GM23248 (cell line): ENCODE measurements at places on chromosomes 5 and 9.

DNA sequence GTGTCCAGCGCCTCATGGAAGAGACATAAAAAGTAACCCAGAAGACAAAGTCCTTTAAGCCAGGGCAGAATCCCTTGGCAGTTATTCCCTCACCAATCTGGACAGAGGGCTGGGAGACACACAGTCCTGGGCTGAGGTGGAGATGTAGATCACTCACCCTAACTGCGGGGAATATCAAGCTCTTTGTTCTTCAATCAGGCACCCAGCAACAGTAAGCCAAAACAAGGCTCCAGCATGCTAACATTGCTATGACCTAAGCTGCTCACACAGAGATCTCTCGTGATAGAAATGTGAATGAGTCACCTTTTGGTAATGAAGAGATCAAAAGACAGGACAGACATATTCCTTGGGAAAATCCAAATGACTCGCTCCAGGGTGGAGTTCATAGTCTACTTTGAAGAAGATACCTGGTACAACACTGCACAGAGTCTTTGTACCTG lies 101.3 kb downstream of the FBN2 start:
- DNase-seq, result peak; percentile 65

- DNase-seq, result peak; percentile 95
Measured at GRCh38 chr5:134552301-134552700, 26.8 kb downstream of the JADE2 start.

DNA sequence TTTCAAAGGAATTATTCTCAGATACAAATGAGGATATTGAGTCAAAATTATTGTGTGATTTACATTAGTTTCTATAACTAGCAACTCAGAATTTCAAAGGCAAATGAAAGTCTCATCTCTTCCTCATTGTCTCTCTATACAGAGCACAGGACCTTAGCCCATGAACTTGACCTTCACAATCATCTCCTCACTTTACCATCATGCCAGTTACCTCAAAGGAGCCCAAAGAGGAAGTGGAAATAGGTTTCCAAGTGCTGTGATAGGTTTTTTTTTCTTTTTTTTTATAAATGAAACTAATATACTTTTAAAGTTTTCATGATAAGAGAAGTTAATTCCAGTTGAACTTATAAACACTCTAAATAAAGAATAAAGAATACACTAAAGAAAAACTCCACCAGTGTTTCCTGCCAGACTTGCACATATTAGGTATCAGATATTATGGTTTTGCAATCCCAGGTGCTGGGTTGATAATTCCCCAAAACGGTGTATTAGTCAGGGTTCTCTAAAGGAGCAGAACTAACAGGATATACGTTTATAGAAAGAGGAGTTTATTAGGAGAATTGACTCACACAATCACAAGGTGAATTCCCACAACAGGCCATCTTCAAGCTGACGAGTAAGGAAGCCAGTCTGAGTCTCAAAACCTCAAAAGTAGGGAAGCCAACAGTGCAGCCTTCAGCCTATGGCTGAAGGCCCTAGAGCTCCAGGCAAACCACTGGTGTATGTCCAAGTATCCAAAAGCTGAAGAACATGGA lies 50.1 kb upstream of the ADAMTS16 start:
- DNase-seq, result no peak

GRCh38 chr5:28822071-28822470 lies 1783.7 kb upstream of the CDH9 start:
- DNase-seq, result no peak

- DNase-seq, result peak; percentile 64
Measured at GRCh38 chr5:115246361-115246991, 16.2 kb downstream of the PGGT1B start.

DNA sequence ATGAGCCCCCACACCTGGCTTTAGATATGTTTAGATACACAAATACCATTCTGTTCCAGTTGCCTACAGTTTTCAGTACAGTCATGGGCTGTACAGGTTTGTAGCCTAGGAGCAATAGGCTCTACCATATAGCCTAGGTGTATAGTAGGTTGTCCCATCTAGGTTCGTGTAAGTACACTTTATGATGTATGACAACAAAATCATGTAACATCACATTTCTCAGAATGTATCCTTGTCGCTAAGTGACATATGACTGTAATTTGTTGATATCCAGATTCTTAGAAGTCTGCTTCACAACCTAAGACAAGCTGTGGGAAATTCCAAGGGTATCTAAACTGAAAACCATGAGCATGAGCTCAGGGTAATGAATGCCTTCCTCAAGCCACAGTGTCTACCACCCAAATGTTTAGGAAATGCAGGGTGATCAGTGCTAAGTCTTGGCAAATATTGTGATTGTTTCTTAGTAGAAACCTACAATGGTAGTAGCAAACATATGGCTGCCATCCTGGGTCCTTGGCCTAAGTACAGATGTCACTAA lies 8.4 kb downstream of the ECM2 start:
- DNase-seq, result no peak

GRCh38 chr9:133979273-133979920 lies 12.7 kb downstream of the VAV2 start:
- DNase-seq, result peak; percentile 55

GRCh38 chr5:64876203-64876602 lies 107.5 kb downstream of the CWC27 start:
- DNase-seq, result no peak

- peak; percentile 4 for DNase-seq
Measured at GRCh38 chr9:137987244-137988030, 109.9 kb downstream of the CACNA1B start.

DNA sequence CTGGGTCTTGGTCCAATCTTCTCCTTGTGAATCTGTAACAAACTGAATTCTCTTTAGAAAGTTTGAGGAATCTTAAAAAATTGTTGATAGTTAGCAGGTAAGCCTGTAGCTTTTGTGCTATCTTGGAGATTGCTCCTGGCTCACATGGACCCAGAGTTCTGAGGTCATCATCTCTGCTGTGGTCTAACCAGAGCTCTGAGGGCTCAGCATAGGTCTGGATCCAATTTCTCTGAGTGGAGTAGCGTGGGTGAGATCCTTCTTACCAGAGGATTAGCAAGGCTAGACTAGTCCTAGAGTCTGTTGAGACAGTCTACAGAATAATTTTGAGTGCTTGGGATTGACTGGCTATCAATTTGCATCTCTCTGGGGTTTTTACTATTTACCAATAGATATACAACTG lies 60.5 kb upstream of the IL6ST start:
- peak; percentile 41 for DNase-seq

- no peak for DNase-seq
Measured at GRCh38 chr5:84602371-84602771, 217.7 kb upstream of the EDIL3 start.

- peak; percentile 76 for DNase-seq
Measured at GRCh38 chr9:121299467-121300282, 31.7 kb downstream of the GSN start.

DNA sequence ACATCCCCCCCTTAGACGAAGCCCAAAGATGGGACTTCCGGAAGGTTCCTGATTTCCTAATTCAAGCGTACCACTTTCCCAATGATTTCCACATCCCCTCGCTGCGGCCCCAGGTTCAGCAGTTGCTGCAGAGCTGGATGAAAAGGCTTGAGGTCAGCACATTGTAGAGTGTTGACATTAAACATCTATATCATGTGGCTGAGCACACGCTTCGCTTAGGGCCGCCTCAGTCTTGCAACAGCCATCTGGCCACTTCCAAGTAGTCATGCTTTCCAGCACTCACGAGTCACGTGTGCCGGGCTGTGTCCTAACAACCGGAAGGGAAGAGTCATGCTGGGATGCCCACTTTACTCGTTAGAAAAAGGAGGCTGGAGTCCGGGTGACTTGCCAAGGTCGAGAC lies 340.6 kb upstream of the IRX4 start:
- DNase-seq, result peak; percentile 14

DNA sequence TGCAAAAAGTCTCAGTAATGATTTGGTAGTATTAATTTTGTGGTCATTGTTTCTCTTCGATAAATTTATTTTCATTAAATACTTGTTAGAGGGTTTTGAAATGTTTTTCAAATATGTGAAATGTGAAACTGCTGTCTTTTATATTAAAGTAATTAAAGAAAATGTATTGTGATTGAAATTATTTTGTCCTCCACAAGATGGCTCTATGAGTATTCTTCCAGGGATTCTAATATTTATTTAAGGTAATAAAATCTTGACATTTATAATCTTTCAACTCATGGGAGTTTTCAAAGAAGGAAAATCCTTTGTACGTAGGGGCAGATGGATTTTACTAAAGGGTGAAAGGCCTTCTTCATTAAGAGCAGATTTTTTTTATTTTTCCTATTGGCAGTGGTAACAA lies 19.3 kb downstream of the ISOC1 start:
- DNase-seq, result peak; percentile 7

GRCh38 chr5:75050415-75050814 lies 1.9 kb downstream of the GCNT4 start:
- peak; percentile 51 for DNase-seq

GRCh38 chr5:18560602-18561001 lies 926.3 kb downstream of the TAF11L14 start:
- no peak for DNase-seq

DNA sequence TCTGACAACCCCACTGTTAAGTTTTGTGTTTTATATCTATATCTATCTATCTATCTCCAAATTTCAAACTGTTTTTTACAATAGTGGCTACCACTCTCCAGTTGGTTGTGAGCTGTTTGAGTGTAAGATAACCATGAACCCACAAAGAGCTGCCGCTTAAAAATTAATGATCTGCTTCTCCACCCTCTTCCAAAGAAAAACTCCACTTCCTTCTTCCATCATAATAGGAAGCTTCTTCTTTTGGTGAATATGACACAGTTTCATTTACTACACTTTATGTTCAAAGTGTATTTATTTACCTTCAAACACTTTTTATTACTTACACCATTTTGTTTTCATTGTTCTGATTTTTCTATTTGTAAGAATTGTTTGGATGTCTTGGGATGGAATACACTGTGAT lies 37.9 kb downstream of the SPZ1 start:
- no peak for DNase-seq

GRCh38 chr9:109708451-109708945 lies 71.5 kb upstream of the PALM2AKAP2 start:
- peak; percentile 44 for DNase-seq

- DNase-seq, result peak; percentile 18
Measured at GRCh38 chr5:33317271-33317670, 123.5 kb upstream of the TARS1 start.

- no peak for DNase-seq
Measured at GRCh38 chr9:90774682-90775081, 26.9 kb upstream of the SYK start.

GRCh38 chr5:166883016-166883415 lies 1408.4 kb upstream of the WWC1 start:
- no peak for DNase-seq

- DNase-seq, result no peak
Measured at GRCh38 chr5:1654786-1655495, 131.2 kb upstream of the LPCAT1 start.

GRCh38 chr5:89878140-89879132 lies 531.1 kb downstream of the CETN3 start:
- DNase-seq, result peak; percentile 90

DNA sequence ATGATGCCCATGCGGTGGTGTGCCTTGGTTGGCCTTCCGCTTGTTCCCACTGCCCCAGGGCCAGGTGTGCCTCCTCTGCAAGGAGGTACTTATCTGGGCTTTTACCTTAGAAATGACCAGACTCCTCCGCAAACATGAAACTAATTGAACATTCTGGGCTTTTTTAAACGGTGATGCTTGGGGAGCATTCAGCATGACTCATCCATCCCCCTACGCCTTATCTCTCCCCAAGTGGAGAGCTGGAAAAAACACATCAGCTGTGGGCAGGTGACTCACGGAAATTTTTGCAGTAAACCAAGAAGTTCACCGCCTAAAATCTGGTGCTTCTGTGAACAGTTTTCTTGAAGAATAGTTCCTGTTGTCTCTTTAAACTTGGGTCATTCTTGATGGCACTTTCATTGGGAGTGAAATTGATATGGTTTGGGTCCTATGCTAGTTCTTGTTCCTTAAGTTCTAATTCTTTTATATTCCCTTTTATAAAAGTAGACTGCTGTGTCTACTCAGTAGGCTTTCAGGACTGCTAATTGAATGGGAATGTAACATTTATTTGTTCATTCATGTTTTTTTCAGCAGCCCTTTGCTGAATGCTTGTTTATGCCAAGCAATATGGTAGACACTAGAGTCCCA lies 39.6 kb downstream of the SFXN1 start:
- peak; percentile 87 for DNase-seq

- no peak for DNase-seq
Measured at GRCh38 chr5:60436518-60436917, 263.4 kb downstream of the DEPDC1B start.

GRCh38 chr9:87875831-87876545 lies 6.7 kb upstream of the SPATA31E1 start:
- no peak for DNase-seq

- no peak for DNase-seq
Measured at GRCh38 chr5:132766020-132766805, 10.8 kb downstream of the SEPTIN8 start.

GRCh38 chr9:21028466-21028865 lies 3.0 kb downstream of the HACD4 start:
- DNase-seq, result peak; percentile 50
